ENCODE measurements at places on chromosomes 3 and 15.
A peak's percentile ranks its signal among the peaks of the same experiment; 100 is the strongest.

DNA sequence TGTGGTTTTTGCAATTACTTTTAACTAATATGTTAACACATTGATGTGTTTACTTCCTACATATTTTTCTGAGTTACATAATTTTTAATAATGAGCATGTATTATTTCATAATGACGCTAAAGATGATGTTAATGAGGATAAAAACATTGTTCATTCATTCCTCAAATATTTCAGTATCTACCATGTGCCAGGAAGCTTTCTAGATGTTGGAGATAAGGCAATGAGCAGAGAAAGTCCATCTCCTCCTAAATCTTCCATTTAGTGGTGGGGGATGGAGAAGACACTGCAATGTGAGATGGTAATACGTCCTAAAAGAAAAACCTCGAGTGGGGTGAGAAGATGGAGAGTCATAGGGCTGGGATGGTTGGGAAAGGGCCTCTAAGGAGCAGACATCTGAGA lies 132.7 kb downstream of the MYLK start:
- peaks cover 2% of the 10 kb centered on the region for H3K27me3 ChIP-seq
- no peaks in the 10 kb centered on the region for H3K4me1 ChIP-seq
- H3K36me3 ChIP-seq, result no peaks in the 10 kb centered on the region
- H3K4me3 ChIP-seq, result no peak overlapping the region
- no peak for DNase-seq

DNA sequence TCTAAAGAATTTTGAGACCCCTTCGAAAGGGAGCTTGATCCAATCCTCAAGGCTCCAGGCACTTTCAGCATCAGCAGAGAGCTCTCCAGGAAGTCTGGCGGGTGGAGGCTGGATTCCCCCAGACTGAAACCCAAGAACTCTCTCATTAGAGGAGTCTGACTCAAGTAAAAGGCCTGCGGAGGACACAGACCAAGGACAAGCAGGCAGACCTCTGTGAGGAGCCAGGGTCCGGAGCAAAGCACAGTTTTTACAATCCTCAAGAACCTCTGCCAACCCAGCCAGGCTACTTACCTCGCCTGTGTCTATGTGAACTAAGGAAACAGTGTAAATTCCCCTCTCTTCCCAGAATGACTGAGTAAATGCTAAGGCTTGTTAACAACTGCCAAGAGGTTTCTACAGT lies 86.2 kb downstream of the FBN1 start:
- no peaks in the 10 kb centered on the region for H3K36me3 ChIP-seq
- H3K4me3 ChIP-seq, result no peak overlapping the region
- no peaks in the 10 kb centered on the region for H3K4me1 ChIP-seq

DNA sequence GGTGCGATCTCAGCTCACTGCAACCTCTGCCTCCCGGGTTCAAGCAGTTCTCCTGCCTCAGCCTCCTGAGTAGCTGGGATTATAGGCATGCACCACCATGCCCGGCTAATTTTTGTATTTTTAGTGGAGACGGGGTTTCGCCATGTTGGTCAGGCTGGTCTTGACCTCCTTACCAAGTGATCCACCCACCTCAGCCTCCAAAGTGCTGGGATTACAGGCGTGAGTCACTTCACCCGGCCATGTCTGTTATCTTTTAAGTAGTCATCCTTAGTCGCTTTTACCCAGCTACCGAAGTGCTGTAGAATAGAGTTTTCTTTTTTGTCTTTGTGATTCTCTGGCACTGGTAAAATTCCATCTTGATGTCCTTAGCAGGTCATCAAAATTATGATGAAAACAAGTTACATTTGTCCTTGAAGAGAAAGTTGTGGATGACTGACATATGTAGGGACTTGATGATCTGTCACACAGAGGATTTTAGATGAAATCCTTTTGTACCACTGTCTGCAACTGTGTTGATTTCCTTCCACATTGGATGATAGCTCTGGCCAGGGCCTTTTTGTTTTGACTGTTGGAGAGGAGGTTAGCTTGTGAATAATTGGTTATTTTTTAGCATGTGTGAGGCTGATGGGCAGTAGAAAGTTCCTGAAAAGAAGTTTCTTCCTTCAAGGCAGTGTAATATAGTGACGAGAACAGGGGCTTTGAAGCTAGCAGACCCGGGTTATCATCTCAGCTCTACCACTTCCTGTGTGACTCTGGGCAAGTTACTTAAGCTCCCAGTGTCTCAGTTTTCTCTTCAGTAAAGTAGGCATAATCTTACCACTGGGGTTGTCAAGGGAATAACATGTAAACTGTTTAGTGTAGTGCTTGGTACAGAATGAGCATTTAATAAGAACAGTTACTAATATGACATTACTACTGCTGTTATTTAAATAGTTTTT lies 18.8 kb downstream of the ATG7 start:
- peak overlapping the region; percentile 83 for H3K27ac ChIP-seq
- peak overlapping the region; percentile 17 for H3K4me3 ChIP-seq
- peaks cover 41% of the 10 kb centered on the region for H3K36me3 ChIP-seq
- DNase-seq, result peak; percentile 35

GRCh38 chr15:32722136-32722535 lies 4.3 kb downstream of the GREM1 start:
- H3K4me1 ChIP-seq, result peaks cover 13% of the 10 kb centered on the region
- H3K27me3 ChIP-seq, result peaks cover 70% of the 10 kb centered on the region
- no peaks in the 10 kb centered on the region for H3K36me3 ChIP-seq

- no peaks in the 10 kb centered on the region for H3K27me3 ChIP-seq
- no peak overlapping the region for H3K4me3 ChIP-seq
- H3K36me3 ChIP-seq, result no peaks in the 10 kb centered on the region
- H3K4me1 ChIP-seq, result peaks cover 36% of the 10 kb centered on the region
These were observed 26.6 kb upstream of the B3GNT5 start for GRCh38 chr3:183226333-183226890.

DNA sequence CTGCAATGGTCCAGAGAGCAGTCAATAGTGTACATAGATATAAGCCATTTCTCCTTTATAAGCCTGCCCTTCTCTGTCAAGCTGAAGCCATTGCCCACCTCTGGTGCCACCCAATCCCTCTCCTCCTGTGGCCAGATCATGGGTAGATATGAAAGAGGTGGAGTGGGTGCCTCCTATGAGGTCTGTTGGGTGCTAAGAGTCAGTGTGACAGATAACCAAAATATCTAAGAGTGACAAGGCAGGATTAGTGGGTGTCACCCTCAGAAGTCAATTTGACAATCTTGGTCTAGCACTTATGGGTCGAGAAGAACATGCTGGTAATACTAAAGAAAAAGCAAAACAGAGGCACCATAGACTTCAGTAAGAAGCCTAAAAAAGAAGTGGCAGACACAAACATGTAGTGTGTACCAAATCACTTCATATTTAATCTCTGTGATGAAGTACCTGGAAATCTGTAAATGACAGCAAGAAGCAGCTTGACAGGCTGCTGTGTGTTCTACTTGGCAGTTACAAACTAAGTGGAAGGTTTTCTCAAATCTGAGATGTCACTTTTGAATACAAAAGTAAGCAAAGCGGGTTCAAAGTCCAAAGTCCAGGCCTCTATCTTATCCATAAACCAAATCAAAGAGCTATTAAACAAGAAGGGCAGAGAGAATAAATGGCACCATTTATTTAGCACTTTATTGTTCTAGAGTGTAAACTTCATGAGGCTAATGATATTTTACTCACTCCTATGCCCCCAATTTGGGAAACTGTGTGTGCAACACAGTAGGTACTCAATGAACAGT lies 118.9 kb upstream of the EOMES start:
- H3K4me1 ChIP-seq, result peaks cover 14% of the 10 kb centered on the region
- no peak for DNase-seq
- no peak overlapping the region for H3K4me3 ChIP-seq
- no peaks in the 10 kb centered on the region for H3K36me3 ChIP-seq

Measured in activated CD4-positive, alpha-beta T cell treated with anti-CD3 and anti-CD28 coated beads for 36 hours (primary cell).